Breast epithelium (tissue), 4 donors: ENCODE measurements at places on chromosomes 4 and X. TPM values are rescaled to one million over a fixed set of nuclear protein-coding genes. Genes with fewer than 3 reads are reported as not detected.

DNA sequence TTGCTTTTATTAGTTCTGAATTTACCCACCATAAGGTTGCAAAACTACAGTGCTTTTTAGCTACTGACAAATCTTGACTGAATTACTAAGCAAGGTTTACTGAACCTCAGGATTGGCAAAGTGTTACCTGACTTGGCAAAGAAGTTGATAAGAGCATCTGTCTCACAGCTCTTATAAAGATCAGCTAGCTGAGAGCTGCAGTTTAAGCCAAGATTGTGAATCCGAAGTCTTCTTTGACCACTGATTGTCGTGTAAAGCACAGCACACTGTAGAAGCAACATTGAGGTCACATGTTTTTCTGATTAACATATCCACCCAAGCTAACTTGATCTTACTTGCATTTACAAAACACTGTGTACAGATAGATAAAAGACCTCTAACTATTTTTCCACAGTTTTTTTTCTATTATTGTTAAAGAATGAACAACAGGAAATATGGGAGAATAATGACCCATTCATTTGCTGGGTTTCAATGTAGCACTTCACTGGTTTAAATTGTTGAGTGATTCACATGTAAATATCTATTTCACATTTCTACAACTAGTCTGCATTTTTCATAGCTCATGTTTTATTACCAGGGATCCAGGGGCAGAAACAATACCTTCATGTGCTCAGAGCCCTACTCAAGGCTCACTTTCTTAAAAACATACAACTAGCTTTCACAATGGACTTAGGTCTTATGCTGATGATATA, 54.0 kb downstream of the METTL14 start:
- H3K4me1 ChIP-seq = no peaks in the 10 kb centered on the region
- H3K27me3 ChIP-seq = no peaks in the 10 kb centered on the region
- peaks cover 2% of the 10 kb centered on the region for H3K36me3 ChIP-seq
- no peak for DNase-seq
- H3K4me3 ChIP-seq = no peak overlapping the region
- H3K27ac ChIP-seq = no peak overlapping the region

- H3K27ac ChIP-seq = no peak overlapping the region
- no peaks in the 10 kb centered on the region for H3K36me3 ChIP-seq
- DNase-seq = no peak
- no peak overlapping the region for H3K4me3 ChIP-seq
- H3K4me1 ChIP-seq = no peaks in the 10 kb centered on the region
- no peaks in the 10 kb centered on the region for H3K27me3 ChIP-seq
These were observed 234.7 kb downstream of the DKK2 start for GRCh38 chr4:106801386-106801785.

DNA sequence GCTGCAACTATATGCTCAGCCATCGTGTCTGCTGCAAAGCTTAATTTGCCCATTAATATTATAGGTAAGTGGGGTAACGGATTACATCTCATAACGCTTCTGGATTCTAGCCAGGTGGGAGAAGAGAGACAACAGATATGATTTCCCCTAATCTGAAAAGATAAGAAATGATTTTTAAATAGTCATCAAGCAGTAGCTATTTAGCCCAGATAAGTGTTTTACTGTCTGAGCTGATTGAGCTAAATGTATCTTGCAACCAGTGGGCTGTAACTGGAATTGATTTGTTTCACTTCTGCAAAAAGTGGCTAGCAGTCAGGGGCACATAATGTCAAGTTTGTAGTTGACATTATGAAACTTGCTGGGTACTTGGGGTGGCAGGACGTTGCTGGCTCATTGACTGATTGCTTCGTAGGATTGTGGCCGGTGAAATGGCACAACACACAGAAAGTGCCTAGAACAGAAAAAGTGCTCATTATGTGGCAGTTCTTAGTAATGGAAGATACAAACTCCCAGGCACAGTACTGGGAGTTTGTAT, 18.5 kb downstream of the LAP3 start:
- H3K27ac ChIP-seq = no peak overlapping the region
- no peak overlapping the region for H3K4me3 ChIP-seq
- no peak for DNase-seq

DNA sequence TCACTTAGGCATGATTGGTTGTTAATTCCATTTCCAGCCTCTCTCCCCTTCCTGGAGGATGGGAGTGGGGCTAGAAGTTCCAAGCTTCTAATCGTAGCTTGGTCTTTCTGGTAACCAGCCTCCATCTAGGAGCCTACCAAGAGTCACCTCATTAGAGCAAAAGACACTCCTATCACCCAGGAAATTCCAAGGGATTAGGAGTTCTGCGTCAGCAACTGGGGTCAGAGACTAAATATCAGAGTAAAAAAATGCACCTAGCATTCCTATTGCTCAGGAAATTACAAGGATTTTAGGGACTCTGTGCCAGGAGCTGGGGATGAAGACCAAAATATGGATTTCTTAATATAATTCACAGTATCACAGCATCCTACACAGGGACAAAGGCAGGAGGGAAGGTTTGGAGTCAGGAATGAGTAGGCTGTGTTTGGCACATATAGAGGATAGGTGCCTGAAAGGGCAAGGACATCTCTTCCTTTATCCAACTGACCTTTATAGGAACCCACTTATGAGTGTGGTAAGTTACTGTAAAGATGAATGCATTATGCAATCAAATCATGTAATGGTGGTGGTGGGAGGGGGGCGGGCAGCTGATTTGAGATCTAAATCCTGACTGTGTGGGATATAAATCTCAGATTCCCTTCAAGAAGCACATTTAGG, 30.5 kb upstream of the LIMCH1 start:
- H3K4me1 ChIP-seq = no peaks in the 10 kb centered on the region
- no peaks in the 10 kb centered on the region for H3K27me3 ChIP-seq
- DNase-seq = no peak
- H3K4me3 ChIP-seq = no peak overlapping the region

DNA sequence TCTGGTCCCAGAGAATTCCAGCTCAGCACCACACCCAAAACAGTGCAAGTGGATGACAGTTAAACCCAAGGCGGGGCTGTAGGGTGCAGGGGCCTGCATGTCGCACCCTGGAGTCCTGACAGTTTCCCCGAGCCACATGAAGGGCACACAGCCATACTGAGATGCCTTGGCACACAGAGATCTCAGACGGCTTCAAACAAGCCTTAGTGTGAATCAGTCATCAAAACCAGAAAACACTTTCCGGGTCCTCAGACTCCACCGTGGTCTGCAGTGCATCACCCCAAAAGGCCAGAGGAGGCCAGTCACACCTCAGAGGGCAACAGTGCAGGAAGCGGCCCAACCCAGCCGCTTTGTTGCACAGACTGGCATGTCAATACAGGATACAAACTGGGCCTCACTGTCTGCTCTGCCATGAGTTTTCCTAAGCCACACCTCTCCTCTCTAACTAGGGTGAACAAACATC, 64.6 kb upstream of the ENPP6 start:
- H3K27me3 ChIP-seq = no peaks in the 10 kb centered on the region
- H3K27ac ChIP-seq = peak overlapping the region; percentile 11
- peaks cover 9% of the 10 kb centered on the region for H3K4me1 ChIP-seq
- no peak for DNase-seq

GRCh38 chr4:6277139-6277802, 7.6 kb downstream of the WFS1 start:
- H3K27me3 ChIP-seq = no peaks in the 10 kb centered on the region
- no peak overlapping the region for H3K4me3 ChIP-seq
- H3K27ac ChIP-seq = no peak overlapping the region
- H3K36me3 ChIP-seq = no peaks in the 10 kb centered on the region
- H3K4me1 ChIP-seq = peaks cover 17% of the 10 kb centered on the region
- no peak for DNase-seq

- H3K27me3 ChIP-seq = no peaks in the 10 kb centered on the region
- H3K4me1 ChIP-seq = no peaks in the 10 kb centered on the region
- no peaks in the 10 kb centered on the region for H3K36me3 ChIP-seq
These were observed 15.8 kb downstream of the ZCCHC12 start for GRCh38 chrX:118839334-118839958.

DNA sequence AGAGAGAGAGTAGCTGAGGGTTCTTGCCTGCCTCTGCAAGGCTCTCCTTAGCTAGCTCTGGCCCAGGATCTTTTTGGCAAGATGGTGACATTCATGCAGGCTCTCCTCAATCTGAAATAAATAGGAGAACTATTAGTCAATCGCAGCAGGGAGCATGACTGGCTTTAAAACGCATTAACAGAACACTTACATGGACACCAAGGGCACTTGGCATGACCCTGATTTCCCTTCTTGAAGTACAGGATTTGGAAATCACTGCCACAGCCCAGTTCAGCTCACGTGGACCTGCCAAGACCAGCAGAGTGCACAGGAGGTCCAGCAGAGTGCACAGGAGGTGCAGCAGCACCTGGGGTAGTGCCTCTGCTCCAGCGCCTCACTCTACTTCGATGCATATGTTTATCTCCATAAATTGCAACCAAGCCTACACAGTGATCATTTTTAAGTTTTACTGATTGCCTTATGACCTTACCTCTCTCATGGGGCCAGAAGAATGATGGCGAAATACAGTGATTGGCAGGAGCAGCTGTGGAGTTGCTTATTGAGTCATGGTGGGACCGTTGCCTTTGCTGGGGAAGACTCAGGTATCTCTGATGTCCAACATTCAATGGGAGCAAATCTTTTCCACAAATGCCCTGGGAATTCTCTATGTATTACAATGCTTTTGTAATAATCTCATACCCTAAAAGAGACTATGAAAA, 122.4 kb downstream of the SYNPO2 start:
- H3K36me3 ChIP-seq = no peaks in the 10 kb centered on the region
- no peak for DNase-seq
- no peaks in the 10 kb centered on the region for H3K27me3 ChIP-seq
- no peak overlapping the region for H3K4me3 ChIP-seq

DNA sequence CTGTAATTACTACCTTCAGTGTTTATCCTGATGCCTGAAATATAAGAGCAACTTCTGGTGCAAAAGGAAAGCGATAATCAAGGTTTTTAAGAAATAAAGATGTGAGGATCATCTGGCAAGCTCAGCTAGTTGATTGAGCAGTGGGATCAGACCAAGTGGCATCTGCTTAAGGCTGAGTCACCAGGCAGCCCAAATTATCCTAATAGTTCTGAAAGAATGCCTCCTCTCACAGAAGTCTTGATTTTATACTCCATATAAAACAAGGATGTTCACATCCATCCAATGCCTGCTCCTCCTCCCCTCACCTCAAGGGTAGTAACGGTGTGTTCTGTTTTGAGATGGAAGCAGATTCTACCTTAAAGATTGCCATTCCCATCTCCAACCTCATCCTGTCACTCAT, 134.5 kb upstream of the RASGEF1B start:
- H3K36me3 ChIP-seq = no peaks in the 10 kb centered on the region
- H3K4me1 ChIP-seq = no peaks in the 10 kb centered on the region
- no peak overlapping the region for H3K4me3 ChIP-seq
- H3K27me3 ChIP-seq = no peaks in the 10 kb centered on the region
- no peak overlapping the region for H3K27ac ChIP-seq
- no peak for DNase-seq

GRCh38 chr4:26839016-26839415, 21.6 kb upstream of the STIM2 start:
- H3K27ac ChIP-seq = no peak overlapping the region
- no peaks in the 10 kb centered on the region for H3K4me1 ChIP-seq
- no peaks in the 10 kb centered on the region for H3K27me3 ChIP-seq
- no peak for DNase-seq
- H3K36me3 ChIP-seq = no peaks in the 10 kb centered on the region

GRCh38 chr4:156280686-156281085, 327.0 kb upstream of the CTSO start:
- no peaks in the 10 kb centered on the region for H3K4me1 ChIP-seq
- H3K27ac ChIP-seq = no peak overlapping the region
- DNase-seq = no peak
- H3K27me3 ChIP-seq = no peaks in the 10 kb centered on the region

DNA sequence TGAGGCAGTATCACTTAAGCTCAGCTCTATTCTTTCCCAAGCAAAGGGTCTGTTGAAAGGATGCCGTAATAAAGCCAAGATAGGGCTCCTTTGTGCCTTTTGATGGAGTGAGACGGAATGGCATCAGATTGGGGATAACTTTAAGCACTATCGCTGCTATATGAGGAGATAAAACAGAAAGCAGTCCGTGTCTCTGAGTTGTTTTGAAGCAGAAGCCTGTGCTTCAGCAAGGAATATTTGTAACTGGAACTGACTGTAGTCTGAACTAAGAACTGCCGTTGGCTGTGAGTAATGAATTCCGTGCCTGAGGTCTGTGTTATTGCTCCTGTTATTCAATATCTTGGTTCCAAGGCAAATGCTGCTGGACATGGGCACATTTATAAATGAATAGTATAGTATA, 297.4 kb downstream of the ANKRD50 start:
- H3K4me3 ChIP-seq = no peak overlapping the region
- DNase-seq = no peak
- H3K4me1 ChIP-seq = no peaks in the 10 kb centered on the region
- H3K36me3 ChIP-seq = no peaks in the 10 kb centered on the region

DNA sequence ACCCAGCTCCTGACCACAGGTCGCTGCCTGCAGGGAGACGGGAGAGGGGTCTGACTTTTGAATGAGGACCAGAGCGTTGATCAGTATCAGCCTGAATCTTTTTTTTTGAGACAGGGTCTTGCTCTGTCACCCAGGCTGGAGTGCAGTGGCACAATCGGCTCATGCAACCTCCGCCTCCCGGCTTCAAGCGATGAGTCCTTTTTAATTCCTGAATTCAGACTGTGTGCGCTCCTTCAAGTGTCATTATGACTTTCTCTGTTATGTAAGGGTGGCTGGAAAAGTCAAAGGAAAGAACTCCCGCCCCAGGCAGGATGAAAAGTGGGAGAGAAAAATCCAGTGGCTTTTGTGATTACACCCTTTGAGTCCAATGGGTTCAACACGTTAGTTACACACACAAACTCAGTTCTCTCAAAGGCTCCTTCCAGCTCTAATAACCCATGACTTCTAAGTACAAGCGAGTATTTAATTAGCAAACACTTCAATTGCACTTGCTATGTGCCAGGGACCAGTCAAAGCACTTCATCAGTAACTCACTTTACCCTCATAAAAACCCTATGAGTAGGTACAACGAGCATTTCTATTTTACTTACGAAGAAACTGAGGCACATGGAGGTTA, 44.4 kb downstream of the PDHA1 start:
- H3K4me3 ChIP-seq = no peak overlapping the region
- no peaks in the 10 kb centered on the region for H3K4me1 ChIP-seq
- no peaks in the 10 kb centered on the region for H3K27me3 ChIP-seq
- DNase-seq = no peak

DNA sequence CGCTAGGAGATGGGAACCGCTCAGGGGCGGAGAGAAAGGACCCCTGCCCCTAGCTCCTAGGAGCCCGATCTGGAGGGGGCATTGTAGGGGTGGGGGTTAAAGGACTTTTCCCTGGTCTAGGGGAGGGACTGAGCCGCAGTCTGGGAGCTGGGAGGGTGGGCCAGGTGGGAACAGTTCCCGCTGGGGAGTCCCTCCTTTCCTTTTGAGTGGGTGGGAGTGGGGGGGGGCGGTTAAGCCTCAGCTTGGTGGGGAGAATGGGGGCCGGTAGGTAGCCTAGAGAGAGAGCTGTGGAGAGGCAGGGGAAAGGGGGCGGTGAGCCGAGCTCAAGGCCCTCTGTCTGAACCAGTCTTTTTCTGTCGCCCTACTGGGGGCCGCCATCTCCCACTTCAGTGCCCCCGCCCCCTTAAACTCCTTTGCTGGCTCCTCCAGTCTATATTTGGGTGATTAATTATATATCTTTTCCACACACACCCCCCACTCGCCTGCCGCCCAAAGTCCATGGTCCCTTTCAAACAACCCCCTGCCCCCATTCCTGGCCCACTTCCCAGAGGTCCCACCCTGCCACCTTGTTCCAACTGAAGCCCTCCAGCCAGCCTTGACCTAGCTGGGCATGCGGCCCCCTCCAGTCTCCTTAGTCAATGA, 822 bp downstream of the ZNF275 start:
- H3K4me1 ChIP-seq = no peaks in the 10 kb centered on the region
- no peak for DNase-seq
- H3K36me3 ChIP-seq = no peaks in the 10 kb centered on the region
- peak overlapping the region; percentile 62 for H3K4me3 ChIP-seq
- H3K27me3 ChIP-seq = no peaks in the 10 kb centered on the region
- H3K27ac ChIP-seq = peak overlapping the region; percentile 15

STIM2 gene
- total RNA-seq = 12.0 TPM

KLKB1 gene
- total RNA-seq = 0.96 TPM

ADH7 gene
- not detected for total RNA-seq

FANCB gene
- 2.6 TPM for total RNA-seq
